NCI-H2171 (cell line): ENCODE measurements at places on chromosomes 7 and 10.

GRCh38 chr10:44017483-44018145 lies 367.3 kb downstream of the CXCL12 start:
- DNase-seq, result no peak

- DNase-seq, result no peak
These were observed 207.6 kb upstream of the TMEM72 start for GRCh38 chr10:44703241-44704155.

- DNase-seq, result no peak
These were observed 4.1 kb downstream of the PPIF start for GRCh38 chr10:79351332-79351731.

- no peak for DNase-seq
These were observed 26.5 kb upstream of the C10orf67 start for GRCh38 chr10:23371073-23371472.

DNA sequence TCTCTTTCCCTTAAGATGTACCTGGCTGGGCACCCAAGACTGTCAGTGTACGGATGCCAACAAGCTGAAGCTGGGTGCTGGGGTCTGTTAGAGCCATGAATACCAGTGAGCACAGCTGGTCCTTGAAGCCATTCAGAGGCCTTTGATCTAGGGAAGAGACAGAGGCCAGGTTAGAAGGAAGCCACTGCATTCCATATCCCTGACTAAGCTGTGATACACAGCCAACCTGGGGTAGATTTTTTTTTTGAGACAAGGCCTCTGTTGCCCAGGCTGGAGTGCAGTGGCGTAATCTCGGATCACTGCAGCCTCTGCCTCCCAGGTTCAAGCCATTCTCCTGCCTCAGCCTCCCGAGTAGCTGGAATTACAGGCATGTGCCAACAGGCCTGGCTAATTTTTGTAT lies 20.8 kb downstream of the ZDHHC16 start:
- no peak for DNase-seq

- DNase-seq, result no peak
These were observed 33.5 kb downstream of the KCNMA1 start for GRCh38 chr10:77604063-77604462.

GRCh38 chr10:11875494-11876281 lies 52.5 kb downstream of the PROSER2 start:
- DNase-seq, result no peak

DNA sequence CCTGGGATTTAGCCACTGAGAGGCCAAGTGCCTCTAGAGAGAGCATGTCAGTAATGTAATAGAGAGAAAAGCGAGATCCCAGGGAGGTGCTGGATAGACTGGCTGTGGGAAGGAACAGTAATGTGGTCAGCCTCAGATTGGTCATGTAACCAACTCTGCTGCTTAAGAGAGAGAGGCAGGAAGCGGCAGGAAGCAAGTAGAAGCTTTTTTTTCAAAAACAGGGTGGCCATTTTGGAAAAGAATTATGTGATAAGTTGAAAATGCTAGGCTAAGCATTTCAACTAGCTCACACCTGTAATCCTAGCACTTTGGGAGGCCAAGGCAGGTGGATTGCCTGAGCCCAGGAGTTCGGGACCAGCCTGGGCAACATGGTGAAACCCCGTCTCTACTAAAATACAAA lies 3.7 kb upstream of the PCOLCE start:
- DNase-seq, result no peak

GRCh38 chr10:17880601-17881000 lies 71.1 kb upstream of the SLC39A12 start:
- no peak for DNase-seq

DNA sequence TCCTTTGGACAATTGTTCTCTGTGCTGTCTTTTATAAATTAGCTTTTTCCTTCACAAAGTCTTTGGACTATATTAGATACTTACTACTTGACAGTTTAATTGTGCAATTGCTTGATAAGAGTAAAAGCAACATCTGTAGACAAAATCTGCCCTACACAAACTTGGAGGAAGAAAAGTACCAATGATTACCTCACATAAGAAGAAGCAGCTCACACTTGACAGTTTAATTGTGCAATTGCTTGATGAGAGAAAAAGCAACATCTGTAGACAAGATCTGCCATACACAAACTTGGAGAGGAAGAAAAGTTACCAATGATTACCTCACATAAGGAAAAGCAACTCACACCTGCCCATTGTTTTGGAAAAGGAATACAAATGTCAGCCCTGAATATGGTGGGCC lies 17.1 kb upstream of the SCIN start:
- DNase-seq, result no peak

- no peak for DNase-seq
These were observed 70.2 kb downstream of the RHOBTB1 start for GRCh38 chr10:60873758-60874157.

DNA sequence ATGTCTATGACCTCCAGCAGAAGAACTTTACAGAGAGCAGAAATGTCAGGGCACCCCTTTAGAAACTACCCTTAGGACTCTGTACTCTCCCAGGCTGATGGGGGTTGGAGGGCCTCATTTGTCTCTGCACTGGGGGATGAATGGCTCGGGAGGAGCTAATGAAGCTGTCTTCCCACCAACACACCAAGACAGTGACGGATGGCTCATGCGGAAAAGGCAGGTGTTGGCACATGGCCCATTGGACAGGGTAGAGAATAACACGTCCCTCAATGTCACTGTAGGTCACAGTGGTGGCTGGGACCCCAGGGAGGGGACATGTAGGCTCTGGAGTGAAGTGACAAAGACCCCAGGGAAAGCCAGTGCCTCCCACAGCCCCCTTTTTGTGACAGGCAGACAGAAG lies 64.0 kb upstream of the PCBD1 start:
- no peak for DNase-seq

DNA sequence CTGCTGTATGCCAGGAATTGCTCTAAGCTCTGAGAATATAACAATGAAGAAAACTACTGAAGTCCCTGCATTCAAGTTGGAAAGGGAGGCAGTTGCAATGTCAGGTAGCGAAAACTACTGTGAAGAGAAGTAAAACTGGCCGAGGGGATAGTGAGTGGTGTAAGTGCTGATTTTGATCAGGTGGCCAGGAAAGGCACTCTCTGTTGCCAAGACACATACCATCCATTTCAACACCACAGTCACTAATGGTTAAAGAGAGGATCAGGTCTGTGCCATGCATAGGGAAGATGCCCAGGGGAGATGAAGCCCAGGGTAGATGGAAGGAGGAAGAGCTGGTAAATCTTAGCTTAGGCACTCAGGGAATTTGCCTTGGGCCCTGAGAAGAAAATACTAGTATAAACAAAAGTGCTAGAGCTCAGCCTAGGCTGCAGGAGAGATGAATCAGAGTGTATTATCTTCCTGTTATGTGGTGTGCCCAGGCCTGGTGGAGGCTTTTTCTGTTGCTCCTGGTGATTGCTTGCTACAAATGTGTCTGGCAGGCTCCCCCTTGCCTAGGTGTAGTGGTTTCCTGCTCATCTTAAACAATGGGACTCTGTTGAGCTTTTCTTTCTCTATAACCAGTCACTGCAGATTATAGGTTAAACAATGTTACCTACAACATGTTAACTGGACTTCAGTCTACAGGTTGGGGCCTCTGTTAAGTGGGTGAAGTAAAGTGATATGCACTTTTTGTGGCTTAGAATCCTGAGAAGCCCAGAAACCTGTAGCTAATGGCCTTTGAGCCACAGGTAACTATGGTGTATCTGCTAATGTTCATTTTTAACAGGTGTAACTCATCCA lies 125.5 kb downstream of the LRRC4 start:
- DNase-seq, result no peak

DNA sequence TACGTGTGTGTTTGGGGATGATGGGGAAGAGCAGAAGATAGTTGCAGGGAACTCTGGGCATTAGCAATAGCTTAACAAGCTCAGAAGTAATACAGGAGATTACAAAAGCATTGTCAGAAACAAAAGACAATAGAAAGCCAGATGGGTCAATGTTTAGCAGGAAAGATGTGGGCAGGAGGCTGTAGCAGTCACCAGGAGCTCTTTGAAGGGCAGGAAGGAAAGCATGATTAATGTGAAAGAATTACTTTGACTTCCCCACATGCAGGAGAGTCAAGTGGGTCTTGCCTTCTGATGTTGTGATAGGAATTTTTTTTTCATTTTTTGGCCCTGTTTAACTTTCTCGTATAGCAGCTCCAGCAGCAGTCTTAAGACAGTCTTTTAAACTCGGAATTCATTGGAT lies 6.0 kb upstream of the SMNDC1 start:
- no peak for DNase-seq

- no peak for DNase-seq
These were observed 159.5 kb upstream of the AGR3 start for GRCh38 chr7:17041324-17041723.

- no peak for DNase-seq
These were observed 9.2 kb downstream of the AGBL3 start for GRCh38 chr7:134995239-134996096.

DNA sequence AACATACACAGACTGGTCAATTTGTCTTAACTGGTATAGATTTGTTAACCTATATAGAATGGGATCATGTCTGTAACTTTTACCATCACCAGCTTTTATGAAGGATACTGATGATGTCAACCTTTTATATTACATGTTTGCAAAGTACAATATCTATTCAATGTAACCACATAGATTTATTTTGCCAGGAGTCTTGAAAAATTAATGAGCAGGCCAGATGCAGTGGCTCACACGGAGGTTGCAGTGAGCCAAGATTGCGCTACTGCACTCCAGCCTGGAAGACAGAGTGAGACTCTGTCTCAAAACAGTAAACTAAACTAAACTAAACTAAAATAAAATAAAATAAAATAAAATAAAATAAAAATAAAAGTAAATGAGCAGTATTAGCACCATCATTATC lies 30.0 kb upstream of the PARD3 start:
- DNase-seq, result no peak

DNA sequence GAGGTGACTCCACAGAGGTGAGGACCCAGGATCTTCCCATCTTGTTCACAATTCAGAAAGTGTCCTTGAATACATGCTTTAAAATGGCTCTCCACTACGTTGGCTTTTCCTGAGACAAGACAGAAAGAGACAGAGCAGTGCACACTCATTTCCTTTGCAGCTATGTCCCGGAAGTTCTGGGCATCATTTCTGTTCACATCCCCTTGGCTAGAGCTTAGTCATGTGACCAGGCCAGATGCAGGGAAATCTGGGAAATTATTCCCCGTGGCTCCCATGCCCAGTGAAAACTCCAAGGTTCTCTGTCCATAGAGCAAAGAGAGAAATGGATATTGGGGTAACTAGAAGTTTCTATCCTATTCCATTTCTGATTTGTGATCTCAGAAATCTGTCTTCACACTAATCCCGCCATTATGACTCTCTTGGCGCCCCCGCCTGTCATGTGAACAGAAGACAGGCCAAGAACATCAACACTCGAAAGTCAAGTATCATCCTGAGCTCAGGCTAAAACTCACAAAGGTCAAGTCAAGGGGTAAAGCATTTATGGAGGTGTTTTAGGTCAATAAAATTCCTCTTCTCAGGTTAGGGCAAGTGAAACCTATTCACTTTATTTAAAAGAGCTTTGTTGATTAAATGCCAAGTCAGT lies 251.4 kb upstream of the HABP2 start:
- no peak for DNase-seq
